Activated naive CD8-positive, alpha-beta T cell treated with anti-CD3 and anti-CD28 coated beads, Interleukin-2, amount 50 U/mL, for 16 hours (primary cell): ENCODE measurements at places on chromosomes 16 and 17.

GRCh38 chr17:34177642-34178041 lies 77.4 kb upstream of the CCL2 start:
- DNase-seq = no peak

DNA sequence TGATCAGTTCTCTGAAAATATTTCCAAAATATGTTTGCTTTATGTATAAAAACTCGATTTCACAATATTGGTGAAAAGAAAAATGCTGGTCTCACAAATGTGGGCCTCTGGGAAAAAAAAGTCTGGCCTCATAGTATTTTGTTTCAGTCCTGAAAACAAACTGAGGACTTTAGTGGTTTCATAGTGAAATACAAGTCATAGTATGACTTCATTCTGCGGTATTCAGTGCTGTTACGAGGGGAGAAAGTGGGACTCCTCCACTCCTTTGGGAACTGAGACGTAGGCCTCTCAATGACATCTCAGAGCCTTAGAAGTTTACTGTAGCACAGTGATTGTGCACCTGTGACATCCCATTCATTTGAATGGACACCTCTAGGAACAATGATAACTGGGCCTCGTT lies 56.0 kb downstream of the CYB561 start:
- no peak for DNase-seq

DNA sequence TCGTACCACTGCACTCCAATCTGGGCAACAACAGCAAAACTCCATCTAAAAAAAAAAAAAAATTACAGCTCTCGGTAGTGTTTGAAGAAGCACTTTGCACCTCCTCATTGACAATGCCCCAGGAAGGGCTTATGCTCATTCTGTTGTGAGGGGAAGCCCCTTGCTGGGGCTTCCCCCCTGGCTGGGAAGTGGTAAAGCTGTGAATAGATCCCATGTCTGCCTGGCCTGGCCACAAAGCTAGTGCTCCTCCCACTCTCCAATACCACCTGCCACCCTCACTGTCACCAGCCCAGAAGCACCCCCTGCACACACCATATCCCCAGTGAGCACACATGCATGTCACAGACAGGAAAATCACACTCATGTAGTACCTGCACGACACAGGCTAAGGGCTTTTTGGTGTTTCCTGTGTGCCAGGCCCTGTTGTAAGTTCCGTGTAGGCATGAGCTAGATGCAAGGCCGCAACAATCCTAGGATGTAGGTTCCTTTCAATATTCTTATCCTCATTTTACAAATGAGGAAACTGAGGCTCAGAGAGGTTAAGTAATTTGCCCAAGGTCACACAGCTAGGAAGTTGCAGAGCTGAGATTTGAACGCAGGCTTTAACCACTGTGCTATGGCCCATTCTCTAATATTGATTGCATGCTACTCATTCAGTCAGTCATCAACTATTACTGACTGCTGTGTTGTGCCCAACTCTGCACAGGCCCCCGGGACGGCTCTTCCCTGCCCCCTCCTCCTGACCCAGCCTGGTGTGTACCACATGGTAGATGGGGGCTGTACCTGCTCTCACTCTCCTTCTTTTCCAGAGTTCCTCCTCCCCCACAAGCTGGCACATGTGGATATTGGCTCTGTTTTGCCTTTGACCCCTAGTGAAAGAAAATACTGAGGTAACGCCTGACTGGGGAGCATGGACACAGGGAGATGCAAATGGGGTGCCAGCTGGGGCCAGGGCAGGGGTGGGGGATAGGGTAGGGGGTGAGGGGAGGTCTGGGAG lies 11.9 kb upstream of the COL1A1 start:
- DNase-seq = no peak

DNA sequence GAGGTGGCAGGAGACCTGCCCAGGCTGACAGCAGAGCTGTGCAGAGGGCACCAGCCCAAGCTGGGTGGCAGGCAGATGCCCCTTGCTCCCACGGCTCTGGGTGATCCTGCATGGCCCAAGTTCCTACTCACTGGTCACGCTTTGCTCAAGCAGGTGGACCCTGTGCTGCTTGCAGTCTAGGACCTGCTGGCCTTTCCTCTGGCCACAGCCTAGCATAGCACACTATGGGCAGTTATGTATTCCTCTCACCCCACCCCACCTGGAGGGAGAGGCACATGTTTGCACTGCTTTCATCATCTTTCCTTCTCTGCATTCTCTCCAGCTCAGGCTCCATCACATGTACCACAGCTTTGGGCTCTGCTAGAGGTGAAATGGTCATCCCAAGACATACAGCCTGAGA lies 19.6 kb upstream of the SREBF1 start:
- DNase-seq = no peak

- no peak for DNase-seq
Measured at GRCh38 chr16:64440421-64440831, 681.4 kb downstream of the CDH11 start.

DNA sequence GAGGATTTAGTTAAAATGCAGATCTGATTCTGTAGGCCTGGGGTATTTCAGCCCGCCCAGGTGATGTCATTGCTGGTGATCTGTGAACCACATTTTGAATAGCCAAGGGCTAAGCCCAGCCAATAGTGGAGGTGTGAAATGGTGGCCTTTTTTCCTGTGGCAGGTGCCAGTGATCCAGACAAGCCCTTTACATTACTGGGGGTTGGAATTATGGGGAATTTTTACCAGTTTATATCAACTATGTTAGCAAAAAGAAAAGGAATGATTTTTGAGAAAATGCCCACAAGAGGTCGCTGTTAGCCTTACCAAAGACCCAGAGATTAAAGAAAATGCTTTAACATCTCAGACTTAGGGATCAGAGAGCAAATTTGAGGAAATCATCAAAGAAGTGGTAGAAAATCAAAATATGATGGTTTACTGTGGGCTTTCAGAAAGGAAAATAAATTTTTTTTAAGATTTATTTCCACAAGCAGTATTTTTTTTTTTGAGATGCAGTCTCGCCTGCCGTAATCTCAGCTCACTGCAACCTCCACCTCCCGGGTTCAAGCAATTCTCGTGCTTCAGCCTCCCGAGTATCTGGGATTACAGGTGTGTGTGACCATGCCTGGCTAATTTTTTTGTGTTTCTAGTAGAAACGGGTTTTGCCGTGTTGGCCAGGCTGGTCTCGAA lies 3.9 kb downstream of the VPS35L start:
- DNase-seq = no peak

DNA sequence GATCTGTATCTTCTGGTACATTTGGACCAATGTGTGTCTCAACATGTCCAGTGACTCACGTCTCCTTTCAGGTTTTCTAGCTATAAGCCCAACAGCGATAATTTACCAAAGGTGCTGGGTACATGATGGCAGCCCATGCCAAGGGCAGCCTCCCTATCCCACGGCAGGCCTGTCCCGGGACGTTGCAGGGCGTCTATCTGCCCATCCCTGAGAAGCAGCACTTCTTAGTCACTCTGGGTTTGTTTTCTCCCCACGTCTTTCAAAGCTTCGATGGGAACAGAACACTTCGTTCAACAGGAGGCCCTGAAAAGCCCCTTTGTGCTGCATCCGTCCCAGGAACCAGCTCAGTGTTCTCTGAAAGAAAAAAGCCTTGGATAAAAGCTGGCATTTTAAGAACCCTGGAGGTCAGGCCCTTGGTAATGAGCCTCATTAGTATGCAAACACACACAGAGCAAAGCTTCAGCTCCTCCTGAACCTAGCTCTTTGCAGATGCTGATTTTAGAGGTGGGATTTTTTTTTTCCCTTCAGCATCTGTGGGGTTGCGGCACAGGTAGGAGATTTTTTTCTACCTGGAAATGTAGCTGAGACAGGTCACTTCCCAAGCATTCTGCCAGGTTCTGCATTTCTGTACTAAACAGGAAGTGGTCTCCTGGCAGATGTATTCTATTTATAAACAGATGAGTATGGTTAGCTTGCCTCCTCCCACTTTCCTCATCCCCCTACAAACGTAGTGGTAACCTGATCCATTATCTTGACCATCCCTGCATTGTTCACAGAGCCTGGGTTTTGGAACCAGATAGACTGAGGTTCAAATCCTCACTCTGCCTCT lies 17.5 kb upstream of the MT4 start:
- no peak for DNase-seq

DNA sequence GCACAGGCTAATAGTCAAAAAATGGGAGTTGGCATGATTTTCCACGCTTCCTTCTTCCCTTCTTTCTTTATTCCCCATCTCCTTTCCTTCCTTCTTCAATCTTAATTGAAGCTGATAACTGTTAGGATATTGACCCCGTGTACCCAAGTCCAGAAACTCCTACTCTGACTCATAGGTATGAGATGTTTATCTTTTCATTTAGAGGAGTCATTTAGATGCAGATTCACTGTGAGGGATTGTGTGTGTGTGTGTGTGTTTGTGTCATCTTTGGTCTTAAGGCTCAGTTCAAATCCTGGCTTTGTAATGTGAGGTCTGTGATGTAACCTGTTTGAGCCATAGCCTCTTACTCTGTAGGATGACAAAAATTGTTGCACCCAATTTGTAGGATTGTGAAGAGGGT lies 332.0 kb upstream of the MAF start:
- no peak for DNase-seq

DNA sequence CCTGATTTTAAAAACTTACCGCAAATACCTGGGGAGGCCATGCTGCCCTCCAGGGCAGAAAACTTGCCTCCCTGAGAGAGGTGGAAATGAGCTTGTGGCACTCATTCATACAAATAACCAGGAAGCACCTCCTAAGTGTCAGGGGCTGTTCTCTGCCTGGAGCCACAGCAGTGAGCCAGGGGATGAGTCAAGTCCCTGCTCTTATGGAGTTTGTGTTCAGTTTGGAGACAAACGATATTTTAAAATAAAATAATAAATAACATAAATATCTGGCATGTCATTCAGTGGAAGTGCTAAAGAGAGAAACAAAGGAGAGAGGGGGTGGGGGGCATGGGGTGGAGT lies 313.8 kb downstream of the C16orf95 start:
- DNase-seq = no peak

- DNase-seq = no peak
Measured at GRCh38 chr17:56756536-56756935, 77.2 kb downstream of the C17orf67 start.

DNA sequence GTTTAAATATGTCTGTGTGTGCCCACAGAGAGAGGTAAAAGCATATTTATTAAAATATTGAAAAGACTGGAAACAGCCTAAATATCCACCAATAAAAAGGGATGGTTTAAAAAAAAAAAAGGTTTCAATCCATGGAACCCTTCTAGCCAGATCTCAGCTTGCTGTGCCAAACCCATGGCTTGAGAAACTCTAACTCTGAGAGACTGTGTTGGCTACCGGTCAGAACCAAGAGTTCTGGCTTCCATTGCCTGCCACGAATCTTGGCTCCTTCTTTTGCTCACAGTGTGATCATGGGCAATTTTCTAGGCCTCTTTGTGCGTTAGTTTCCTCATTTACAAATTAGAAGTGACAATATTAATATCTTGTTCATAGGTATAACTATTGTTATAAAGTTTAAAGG lies 201.3 kb upstream of the IRX3 start:
- DNase-seq = no peak

DNA sequence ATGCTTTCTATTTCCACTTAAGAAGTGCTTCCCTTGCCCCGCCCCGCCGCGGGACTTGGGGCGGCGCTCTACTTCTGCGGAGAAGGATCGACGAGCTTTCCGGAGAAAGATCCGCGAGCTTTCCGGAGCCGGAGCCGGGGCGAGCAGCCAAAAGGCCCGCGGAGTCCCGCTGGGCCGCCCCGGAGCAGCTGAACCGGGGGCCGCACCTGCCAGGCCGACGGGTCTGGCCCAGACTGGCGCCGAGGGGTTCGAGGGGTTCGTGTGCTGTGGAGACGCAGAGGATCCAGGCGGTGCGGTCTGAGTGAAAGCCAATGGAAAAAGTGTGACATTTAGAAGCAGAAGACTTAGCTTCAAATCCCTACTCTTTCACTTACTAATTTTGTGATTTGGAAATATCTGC lies 50.8 kb downstream of the TBC1D26 start:
- no peak for DNase-seq

- no peak for DNase-seq
Measured at GRCh38 chr17:51142597-51142996, 10.8 kb upstream of the NME1 start.

DNA sequence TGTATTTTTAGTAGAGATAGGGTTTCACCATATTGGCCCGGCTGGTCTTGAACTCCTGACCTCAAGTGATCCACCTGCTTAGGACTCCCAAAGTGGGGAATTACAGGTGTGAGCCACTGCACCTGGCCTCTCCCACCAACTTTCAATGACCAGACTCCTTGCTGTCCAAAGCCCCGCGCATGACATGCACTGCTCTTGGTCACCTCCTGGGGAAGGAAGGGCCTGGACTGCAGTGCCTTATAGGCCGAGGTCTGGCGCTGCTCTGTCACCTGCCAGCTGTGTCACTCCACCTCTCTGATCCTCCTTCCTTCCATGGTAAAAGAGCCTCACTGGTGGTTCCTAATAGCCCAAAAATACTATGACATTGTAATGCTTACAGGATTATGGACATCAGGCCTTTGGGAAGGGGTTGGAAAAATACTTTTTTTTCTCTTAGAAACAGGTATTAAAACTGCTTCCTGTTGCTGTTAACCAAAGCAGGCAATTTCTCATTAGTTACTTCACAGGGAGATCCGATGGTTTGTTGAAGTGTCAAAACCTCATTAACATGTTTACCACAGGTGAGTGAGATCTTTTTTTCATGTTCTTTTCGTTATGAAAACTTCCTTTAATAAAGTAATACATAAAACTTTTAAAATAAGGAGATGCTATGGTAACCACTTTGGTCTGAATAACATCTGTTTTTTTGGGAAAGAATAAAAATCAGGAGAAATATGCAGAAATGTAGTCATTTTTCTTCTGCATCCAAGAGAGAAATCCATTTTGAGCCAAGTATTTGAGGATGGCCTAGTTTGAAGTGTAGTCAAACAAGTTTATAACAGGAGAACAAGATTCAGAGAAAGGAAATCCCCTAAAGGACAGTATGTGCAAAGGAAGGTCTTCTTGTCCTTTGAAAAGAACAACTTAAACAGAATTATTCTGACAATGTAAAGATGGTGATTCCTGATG lies 35.5 kb downstream of the GRB7 start:
- no peak for DNase-seq

DNA sequence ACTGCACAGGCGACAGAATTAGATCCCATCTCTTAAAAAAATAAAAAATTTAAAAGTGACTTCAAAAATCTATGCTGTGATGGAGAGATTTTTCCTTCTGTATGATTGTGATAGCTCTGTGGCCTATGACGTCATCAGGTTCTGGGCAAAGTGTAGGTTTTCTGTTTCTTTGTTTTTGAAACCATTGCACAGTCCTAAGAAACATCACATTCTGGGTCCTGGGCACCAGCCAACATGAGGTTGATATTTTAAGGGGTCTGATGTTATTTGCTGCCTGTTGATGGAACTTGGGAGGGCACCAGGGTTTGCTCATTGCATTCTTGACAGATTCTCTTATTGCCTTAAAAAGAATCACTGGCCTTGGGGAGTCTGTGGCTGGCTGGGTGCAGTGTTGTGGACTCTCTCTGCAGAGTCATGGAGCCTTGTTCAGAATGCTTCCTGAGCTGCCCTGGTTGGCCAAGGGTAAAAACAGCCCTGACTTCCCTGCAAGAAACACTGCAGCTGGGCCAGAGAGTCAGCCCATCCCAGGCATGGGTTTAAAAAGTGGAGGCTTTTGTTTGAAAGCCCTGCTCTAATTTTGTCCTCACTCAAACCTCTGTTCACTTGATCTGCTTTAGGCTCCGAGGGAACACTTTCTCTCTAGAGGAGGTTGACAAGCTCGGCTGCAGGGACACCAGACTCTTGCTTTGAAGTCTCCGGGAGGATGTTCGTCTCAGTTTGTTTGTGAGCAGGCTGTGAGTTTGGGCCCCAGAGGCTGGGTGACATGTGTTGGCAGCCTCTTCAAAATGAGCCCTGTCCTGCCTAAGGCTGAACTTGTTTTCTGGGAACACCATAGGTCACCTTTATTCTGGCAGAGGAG lies 10.5 kb upstream of the CYLD start:
- DNase-seq = no peak
